H7 (cell line): ENCODE measurements at places on chromosomes 6 and 20.
A peak's percentile ranks its signal among the peaks of the same experiment; 100 is the strongest.

DNA sequence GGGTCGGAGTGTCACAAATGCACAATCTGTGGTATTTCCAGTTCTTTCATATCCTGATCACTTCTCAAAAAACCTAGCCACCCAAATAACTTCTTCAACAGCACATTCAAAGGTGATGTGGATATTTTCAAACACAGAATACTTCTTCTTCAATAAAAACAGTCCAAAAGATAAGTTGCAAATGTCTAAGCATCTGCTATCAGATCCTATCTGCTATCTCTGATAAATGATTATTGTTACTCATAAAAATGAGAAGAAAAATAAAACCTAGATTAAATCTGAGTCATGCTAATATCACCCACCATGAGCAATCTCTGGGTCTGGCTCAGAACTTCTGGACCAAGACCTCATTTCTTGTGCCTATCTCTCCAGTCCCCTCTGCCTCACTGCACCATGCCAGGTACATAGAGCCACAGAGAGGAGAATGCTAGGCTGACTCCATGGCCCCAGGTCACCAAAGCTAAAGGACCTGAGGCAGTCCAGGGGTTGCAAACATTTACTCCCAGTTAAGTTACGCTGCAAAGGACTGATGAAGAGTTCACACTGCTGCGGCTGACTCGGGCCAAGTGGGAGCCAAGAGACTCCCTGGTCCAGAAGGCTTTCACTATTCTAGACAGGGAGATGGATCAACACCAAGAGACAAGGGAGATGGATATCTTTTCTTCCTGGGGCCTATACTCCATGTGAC is 101.4 kb downstream of the KIF13A start:
- DNase-seq = no peak

DNA sequence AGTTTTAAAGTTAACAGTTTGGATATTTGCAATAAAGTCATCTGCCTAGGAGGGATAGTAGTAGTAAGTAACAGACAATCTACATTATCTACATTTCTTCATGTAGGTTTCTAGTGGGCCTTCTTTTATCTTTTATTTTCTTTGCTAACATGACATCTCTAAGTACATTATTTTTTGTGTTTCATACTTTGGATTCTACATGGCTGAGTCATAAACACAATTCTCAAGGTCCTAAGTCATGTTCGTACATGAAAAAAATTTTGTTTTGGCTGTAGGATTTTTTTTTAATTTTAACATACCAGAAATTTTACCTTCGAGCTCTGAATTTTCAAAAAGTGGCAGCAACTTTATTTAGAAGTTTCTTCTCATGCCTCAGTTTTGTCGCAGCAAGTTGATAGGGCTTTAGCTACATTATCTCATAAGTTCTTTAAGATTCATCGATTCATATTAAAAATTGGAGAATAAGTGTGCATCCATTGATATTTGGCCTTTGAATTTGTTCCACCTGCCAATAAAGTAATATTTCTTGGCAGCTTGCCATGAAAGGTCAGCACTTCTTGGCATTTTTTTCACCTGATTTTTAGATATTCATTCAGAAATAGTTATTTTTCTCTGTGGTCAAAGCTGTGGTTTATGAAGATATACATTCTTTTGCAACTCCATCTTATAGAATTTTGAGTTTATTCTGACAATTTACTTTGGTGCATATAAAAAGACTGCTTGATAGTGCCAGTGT is 146.2 kb downstream of the GRIK2 start:
- no peak for DNase-seq

GRCh38 chr20:16007164-16007563 is 566.1 kb downstream of the KIF16B start:
- no peak for DNase-seq

GRCh38 chr6:52544602-52545405 is 32.1 kb downstream of the TRAM2 start:
- no peak for DNase-seq

- DNase-seq = peak; percentile 88
Observed at GRCh38 chr20:35001596-35002362, 46.1 kb downstream of the MYH7B start.

DNA sequence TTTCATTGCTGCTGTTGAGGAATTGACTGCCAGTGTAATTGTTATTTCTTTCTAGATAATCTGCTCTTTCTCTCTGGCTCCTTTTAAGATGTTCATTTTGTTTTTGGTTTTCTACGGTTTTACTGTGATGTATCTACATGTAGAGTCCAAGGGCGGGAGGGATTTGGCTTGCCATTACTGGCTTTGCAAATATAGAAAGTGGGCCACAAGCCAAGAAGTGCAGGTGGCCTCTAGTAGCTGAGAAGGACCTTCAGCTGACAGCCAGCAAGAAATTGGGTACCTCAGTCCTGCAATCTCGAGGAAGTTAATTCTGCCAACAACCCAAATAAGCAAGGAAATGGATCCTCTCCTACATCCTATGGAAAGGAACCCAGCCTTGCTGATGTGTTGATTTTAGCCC is 42.8 kb upstream of the GLP1R start:
- DNase-seq = no peak

GRCh38 chr20:1912053-1912452 is 16.8 kb downstream of the SIRPA start:
- DNase-seq = no peak

GRCh38 chr6:119207971-119208725 is 129.7 kb upstream of the FAM184A start:
- DNase-seq = no peak

DNA sequence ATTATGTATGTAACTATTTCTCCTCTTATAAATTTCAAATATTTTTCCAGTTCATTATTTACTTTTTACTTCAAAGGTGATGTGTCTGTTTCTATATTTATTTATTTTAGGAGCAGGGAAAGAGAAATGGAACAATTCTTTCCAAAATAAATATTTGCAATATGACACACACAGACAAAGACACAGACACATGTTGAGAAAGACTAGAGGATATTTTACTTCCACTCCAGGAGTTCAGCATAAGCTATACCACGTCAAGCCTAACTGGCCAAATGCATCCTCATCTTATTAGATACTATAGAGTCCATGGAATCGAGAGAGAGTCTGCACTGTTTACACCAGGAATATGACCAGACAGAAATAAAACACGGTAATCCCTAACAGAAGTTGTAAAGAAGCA is 13.3 kb downstream of the RALGAPA2 start:
- no peak for DNase-seq

GRCh38 chr6:2021713-2022125 is 223.7 kb downstream of the GMDS start:
- DNase-seq = no peak

GRCh38 chr6:69138148-69138547 is 503.1 kb downstream of the ADGRB3 start:
- no peak for DNase-seq

GRCh38 chr6:83808926-83809325 is 44.2 kb upstream of the RIPPLY2 start:
- no peak for DNase-seq

GRCh38 chr6:18213439-18213838 is 50.9 kb downstream of the DEK start:
- no peak for DNase-seq

GRCh38 chr6:113104541-113104940 is 752.6 kb upstream of the MARCKS start:
- no peak for DNase-seq

- no peak for DNase-seq
Observed at GRCh38 chr6:28537509-28538140, 11.9 kb downstream of the GPX5 start.

DNA sequence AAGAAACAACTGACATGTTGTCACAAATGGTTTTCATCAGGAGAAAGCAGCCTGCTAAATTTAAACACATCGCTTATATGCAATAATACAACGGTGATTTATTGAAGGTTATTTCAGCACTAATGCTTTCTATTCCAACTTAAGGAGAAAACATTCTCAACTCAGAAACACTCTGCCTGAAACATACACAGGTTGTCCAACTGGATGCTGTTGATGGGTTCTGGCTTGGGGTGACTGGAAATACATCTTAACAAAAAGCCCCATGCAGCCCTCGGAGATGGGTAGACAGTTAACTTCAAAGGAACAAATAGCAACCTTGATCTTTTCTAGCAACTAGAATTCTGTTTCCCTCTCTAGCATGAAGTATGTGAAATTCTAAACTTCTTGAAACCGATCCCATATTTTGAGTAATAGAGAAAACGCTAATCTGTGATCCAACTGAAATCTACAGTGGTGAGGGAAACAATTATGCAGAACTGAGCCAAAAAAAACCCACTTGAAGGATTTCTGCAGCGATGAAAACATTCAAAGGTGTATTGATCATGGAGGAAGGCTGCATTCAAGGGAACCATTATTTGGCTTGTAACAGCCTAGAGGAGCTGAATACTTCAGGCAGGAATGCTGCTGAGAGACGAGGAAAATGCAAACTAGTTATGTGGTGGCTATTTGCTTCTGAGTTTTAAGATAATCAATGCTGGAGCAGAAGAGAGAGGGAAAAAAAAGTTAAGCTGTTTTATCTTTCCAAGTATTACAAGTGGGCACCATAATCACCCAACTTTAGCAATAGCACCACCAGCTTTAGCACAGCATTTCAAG is 6.9 kb downstream of the ZMYND8 start:
- DNase-seq = no peak

DNA sequence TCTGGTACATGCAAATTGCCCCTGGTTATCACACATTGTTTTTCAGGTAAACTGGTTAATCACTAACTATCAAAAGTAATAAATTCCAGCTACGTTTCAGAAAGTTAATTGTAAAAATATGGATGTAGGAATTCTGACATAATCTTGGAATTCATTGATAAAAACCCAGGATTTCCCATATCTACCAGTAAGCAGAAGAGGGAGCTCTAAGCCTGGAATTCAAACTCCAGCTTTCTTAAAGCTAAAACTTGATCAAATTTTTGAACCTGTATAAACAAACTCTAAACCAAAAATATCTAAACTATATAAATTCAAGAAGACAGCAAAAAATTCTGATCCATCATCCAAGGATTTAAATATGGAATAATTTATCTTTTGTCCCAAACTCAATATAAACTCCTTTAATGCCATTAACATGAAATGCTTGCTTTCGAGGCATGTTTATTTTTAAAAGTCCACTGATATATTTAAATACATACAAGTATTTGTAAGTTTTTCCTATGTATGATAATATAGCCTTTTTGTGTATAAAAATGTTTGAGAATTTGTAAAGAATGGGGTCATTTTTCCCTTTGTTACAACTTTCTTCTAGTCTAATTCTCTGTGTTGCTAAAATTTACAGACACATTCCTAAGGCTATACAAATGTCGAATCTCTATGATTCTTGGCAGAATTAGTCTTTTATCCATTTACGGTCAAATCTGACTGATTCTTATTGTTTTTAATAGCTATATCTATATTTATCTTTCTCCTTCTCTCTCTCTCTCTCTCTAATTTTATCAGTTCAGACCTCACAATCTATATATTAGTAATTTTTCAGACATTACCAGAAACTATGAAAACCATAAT is 91.4 kb upstream of the RNF217 start:
- DNase-seq = no peak

- DNase-seq = no peak
Observed at GRCh38 chr6:124560873-124561567, 401.2 kb upstream of the RNF217 start.

DNA sequence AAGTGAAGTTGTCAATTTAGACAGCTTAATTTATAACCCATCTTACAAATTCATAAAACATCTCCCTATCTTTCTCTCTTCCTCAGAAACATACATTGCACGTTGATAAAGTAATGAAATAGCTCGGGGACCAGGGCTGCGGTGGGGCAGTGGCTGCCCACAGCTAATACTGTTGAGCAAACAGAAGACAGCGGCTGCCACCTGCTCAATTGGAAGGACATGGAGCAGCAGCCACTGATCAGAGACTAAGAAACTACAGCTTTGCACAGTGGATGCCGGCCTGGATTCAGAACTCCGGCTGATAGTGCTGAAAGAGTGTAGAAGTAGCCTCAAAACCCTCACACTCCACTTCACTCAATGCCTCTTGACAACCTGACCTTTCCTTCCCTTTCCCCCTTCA is 157.9 kb upstream of the PDE10A start:
- no peak for DNase-seq

DNA sequence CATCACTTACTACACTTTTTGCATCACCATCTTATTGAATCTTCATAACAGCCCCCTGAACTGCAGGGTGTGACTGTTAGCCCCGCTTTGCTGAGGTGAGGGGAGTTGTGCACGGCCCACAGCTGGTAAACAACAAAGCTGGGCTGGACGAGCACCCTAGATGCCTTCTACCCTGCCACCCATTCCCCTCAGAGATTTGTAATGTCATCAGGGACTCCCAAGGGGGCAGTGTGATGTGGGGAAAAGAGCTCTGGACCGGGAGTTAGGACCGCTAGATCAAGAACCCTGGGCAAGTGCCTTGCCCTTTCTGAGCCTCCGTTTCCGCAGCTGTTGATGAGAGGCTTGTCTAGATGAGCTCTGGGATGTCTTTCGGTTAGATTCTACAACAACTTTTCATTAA is 20.9 kb downstream of the PKIG start:
- peak; percentile 74 for DNase-seq

DNA sequence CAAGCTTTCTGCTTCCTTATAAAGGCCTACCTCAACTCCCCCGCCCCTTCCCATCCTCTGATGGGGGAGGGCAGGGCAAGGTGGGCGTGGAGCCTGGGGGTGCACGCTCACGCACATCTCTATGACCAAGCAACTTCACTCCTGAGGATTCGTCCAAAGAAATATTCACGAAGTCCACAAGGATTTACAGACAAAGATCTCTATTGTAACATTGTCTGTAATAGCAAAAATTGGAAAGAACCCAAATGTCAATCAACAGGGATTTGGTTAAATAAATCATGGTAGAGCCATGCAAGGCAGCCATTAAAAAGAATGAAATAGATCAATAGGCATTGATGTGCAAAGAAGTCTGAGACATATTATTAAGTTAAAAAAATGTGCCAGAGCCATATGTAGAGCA is 130.4 kb upstream of the AFDN start:
- no peak for DNase-seq

DNA sequence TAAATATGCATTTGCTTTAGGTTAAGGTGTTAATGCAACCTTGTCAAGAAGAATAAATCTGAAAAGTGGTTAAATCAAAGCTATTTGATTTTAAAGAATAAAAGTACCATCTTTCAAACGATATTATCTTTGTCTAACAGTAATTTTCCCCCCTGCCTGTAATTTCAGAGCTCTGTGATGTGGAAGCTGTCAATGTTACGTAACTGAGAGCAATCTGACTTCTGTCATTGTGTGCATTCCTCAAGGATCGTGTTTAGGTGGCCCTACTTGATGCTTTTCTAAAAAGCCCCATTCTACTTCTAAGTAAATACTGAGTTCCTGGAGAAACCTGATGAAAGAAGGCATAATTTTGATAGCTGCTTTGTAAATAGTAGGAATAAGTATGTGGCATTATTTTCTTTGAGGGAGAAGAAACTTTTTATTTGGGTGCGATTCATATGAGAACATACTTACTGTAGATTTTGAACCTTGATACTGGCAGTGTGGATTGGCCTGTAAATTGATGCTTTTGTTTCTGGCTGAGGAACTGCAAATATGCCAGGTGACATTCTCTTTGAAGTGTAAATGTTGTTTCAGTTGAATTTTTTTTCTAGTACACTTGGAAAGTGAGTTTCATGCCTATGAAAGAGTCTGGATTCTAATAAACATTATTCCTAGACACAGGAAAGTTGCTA is 529.6 kb upstream of the FLRT3 start:
- no peak for DNase-seq
